ENCODE measurements at places on chromosomes 1 and 21.

- no peak overlapping the region for H3K4me3 ChIP-seq
- H3K27me3 ChIP-seq, result no peaks in the 10 kb centered on the region
- H3K36me3 ChIP-seq, result no peaks in the 10 kb centered on the region
- H3K4me1 ChIP-seq, result no peaks in the 10 kb centered on the region
Measured at GRCh38 chr1:100164216-100164615, 13.8 kb downstream of the LRRC39 start.

DNA sequence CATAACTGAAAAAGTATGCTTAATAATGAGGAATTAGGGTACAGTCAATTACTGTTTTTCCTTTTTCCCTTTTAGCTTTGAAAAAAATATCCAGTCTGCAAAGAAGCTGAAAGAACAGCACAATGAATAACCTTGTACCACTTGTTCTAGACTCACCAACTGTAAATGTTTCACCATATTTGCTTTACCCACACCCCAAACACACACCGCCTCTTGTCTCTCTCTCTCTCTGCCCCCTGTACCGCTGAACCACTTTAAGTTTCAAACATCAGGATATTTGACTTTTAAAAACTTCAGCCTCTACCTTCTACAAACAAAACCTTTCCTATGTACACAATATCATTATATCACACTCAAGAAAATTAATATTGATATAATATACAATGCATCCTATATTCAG is 197.1 kb downstream of the COP1 start:
- no peaks in the 10 kb centered on the region for H3K36me3 ChIP-seq
- H3K27me3 ChIP-seq, result no peaks in the 10 kb centered on the region
- no peak overlapping the region for H3K4me3 ChIP-seq
- no peak overlapping the region for H3K27ac ChIP-seq
- no peak for DNase-seq

DNA sequence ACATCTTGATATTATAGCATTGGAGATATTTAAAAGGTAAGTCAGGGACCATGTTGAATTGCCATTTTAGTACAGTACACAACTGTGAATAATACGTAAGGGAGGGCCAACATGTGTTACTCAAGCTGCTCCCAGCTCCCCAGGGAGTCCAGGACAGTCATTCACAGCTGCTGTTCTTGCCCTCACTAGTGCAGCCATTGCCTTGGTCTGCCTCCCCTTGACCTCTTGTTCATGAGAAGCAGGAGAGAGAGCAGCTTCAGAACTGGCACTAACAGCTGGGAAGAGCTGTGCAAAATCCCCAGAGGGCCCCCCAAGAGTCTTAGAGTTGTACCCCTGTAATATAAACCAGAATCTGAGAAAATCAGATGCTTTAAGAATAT is 16.4 kb downstream of the TCEANC2 start:
- no peaks in the 10 kb centered on the region for H3K27me3 ChIP-seq
- no peak overlapping the region for H3K4me3 ChIP-seq
- peaks cover 7% of the 10 kb centered on the region for H3K36me3 ChIP-seq
- H3K27ac ChIP-seq, result no peak overlapping the region
- DNase-seq, result no peak
- H3K4me1 ChIP-seq, result no peaks in the 10 kb centered on the region

DNA sequence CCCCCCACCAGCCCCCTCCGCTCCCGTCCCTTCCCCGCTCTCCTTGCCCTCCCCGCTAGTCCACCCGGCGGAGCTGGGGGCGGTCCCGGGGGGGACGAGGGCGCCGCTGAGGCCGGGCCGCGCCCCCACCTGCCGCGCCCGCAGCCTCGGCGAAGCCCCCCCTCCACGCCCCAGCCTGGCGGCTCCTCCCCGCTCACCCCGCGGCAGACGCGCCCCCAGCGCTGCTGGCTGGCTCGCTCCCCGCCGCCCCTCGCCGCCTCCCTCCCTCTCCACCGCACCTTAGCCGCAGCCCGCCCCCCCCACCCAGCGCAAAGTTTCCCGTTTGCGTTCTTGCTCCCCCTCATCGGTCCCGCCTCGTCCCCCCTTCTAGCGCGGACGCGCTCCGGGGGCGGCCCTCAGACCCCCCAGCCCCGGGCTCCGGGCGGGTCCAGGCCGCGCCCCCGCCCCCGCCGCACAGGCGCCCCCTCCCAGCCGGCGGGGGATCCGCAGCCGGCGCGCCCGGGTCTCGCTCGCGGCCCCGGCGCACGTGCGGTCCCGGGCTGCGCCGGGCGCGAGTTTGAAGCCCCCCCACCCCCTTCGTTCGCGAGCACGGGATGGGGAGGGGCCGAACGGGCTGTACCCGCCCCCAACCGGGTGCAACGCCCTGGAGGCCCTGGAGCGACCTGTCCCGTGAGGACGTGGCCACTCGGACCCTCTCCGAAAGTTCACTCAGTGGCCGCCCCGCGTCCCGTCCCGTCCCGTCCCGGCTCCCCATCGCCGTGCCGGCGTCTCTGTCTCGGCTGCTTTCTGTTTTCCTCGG is 623 bp downstream of the PTPRF start:
- no peaks in the 10 kb centered on the region for H3K36me3 ChIP-seq
- peak overlapping the region; percentile 94 for H3K4me3 ChIP-seq
- DNase-seq, result peak; percentile 72
- peaks cover 10% of the 10 kb centered on the region for H3K27me3 ChIP-seq

- H3K4me3 ChIP-seq, result no peak overlapping the region
- no peaks in the 10 kb centered on the region for H3K36me3 ChIP-seq
- peak; percentile 6 for DNase-seq
- no peak overlapping the region for H3K27ac ChIP-seq
- H3K27me3 ChIP-seq, result no peaks in the 10 kb centered on the region
Measured at GRCh38 chr1:58848818-58849411, 65.1 kb upstream of the JUN start.

DNA sequence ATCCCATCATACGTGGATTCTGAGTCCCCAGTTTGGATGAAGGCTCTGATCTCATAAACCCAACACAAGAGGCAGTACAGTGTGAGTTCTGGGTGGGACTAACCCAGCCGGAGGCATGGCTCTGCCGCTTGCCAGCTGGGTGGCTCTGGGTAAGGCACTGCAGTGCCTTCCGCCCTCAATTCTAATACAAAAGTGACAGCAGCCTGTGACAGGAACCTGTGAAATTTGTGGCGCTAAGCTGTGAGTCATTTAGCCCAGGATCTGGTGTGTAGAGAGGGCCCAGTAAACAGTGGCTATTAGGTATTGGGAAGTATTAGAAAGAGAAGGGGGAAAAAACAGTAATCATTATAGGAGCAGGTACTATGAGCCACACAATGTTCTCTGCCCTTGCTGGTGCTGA is 23.3 kb downstream of the HSPG2 start:
- DNase-seq, result no peak
- H3K4me1 ChIP-seq, result peaks cover 38% of the 10 kb centered on the region
- no peak overlapping the region for H3K4me3 ChIP-seq
- H3K27ac ChIP-seq, result peak overlapping the region; percentile 90
- no peaks in the 10 kb centered on the region for H3K27me3 ChIP-seq

- no peaks in the 10 kb centered on the region for H3K36me3 ChIP-seq
- no peak overlapping the region for H3K27ac ChIP-seq
- DNase-seq, result no peak
- no peak overlapping the region for H3K4me3 ChIP-seq
- no peaks in the 10 kb centered on the region for H3K4me1 ChIP-seq
Measured at GRCh38 chr1:40844887-40845878, 17.0 kb downstream of the CITED4 start.

GRCh38 chr1:155971910-155972809 is 6.2 kb downstream of the ARHGEF2 start:
- H3K27ac ChIP-seq, result no peak overlapping the region
- H3K27me3 ChIP-seq, result no peaks in the 10 kb centered on the region
- no peak for DNase-seq
- no peaks in the 10 kb centered on the region for H3K36me3 ChIP-seq
- H3K4me1 ChIP-seq, result peaks cover 79% of the 10 kb centered on the region
- no peak overlapping the region for H3K4me3 ChIP-seq

Measured in GM23338 (cell line).